ENCODE measurements at places on chromosomes 12 and 14.
A peak's percentile ranks its signal among the peaks of the same experiment; 100 is the strongest.

- DNase-seq: no peak
Measured at GRCh38 chr14:72546344-72547016, 347.4 kb downstream of the DPF3 start.

GRCh38 chr12:114508529-114509129, 102.7 kb upstream of the TBX5 start:
- peak; percentile 67 for DNase-seq

- no peak for DNase-seq
Measured at GRCh38 chr14:95697764-95698163, 11.5 kb downstream of the TCL1B start.

- DNase-seq: no peak
Measured at GRCh38 chr12:96769400-96769799, 137.7 kb upstream of the NEDD1 start.
